ENCODE measurements at places on chromosomes 12 and 14.

GRCh38 chr14:68225321-68225720 is 405.7 kb downstream of the RAD51B start:
- no peak for DNase-seq

GRCh38 chr12:42090899-42091298 is 53.8 kb downstream of the GXYLT1 start:
- DNase-seq, result no peak

DNA sequence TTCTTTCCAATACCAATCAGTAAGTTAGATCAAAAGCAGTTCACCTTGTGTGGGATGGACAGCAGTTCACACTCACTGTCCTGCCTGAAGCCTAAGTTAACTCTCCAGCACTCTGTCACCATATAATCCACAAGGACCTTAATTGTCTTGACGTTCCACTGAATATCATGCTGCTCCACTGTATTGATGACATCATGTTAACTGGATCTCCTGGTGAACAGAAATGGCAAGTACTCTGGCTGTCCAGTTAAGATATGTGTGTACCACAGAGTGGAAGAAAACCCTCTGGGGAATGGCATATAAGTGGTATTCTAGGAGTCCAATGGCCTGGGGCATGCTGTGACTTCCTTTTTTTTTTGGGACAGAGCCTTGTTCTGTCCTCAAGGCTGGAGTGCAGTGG is 16.2 kb downstream of the CDKL1 start:
- DNase-seq, result no peak

DNA sequence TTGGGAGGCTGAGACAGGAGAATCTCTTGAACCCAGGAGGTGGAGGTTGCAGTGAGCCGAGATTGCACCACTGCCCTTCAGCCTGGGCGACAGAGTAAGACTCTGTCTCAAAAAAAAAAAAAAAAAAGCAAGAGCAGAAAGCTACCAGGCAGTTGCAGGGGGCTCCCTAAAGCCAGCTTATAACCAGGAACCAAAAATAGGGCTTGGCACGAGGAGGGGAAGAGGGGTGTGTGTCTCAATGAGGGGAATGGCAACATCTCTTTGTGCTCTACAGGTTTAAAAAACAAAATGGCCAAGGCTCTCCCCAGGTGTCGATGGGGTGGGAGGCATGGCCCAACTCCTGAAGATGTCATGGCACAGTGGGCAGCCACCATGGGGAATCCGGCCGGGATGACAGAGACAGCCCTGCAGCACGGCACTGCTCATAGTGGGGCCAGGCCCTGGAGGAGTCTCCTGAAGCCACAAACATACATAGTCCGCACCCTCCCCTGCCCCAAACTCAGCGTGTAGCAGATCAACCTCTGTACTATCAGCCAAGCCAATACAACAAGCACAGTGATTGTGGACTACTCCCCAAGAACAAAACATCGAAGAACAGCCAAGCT is 16.0 kb upstream of the EIF5 start:
- no peak for DNase-seq

GRCh38 chr12:113416091-113416754 is 6.0 kb upstream of the SDSL start:
- DNase-seq, result no peak

GRCh38 chr12:95633049-95633731 is 81.9 kb upstream of the USP44 start:
- DNase-seq, result no peak

GRCh38 chr12:106287364-106287763 is 15.2 kb upstream of the TCP11L2 start:
- no peak for DNase-seq

DNA sequence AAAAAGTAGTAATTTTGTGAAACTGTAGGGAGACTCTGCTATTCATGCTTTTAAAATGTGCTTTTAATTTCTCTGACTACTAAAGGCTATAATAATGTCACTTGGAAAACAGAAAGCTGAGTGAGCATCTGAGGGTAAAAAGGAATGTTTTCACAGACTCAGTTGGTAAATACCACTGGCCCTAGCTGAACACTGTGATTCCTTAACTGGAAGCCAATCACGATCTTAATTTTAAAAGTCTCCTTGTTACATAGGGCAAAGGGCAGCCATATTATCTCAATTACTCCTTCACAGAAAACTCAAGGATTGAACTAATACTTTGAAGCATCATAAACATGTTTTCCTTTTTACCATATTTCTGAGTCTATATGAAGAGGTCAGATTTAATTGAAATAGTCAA is 41.9 kb downstream of the PAWR start:
- no peak for DNase-seq

DNA sequence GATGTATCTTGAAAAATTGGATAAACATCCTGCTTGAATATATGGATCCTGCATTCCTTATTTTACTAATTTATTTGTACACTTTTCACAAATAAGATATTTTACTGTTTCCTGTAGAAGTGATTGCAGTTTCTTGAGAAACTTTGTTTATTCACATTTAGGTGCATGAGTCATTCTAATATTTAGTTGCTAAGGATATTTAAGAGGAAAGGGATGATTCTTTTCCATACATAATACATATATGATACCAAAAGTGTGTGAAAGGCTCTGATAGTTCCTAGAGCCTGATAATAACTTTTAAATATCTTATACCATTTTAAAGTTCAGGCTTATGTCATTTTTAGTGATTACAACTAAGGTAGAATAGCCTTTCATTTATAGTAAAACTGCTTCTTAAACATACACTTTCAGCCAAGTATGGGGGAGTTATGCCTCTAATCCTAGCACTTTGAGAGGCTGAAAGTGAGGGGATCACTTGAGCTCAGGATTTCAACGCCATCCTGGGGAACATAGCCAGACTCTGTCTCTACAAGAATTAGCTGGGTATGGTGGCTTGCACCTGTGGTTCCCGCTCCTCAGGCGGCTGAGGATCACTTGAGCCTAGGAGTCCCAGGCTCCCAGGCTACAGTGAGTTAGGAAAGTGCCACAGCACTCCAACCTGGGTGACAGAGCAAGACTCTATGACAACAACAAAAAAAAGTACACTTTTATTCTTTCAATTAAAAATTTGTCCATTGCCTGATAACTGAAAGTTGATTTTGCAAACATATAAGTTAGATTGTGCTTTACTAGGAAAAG is 262.6 kb upstream of the LRIG3 start:
- DNase-seq, result no peak

GRCh38 chr12:100156731-100157426 is 14.2 kb upstream of the BLTP3B start:
- DNase-seq, result no peak

GRCh38 chr12:6567112-6567670 is 900 bp downstream of the NOP2 start:
- no peak for DNase-seq

GRCh38 chr12:93876360-93876759 is 199.2 kb downstream of the CRADD start:
- DNase-seq, result no peak

DNA sequence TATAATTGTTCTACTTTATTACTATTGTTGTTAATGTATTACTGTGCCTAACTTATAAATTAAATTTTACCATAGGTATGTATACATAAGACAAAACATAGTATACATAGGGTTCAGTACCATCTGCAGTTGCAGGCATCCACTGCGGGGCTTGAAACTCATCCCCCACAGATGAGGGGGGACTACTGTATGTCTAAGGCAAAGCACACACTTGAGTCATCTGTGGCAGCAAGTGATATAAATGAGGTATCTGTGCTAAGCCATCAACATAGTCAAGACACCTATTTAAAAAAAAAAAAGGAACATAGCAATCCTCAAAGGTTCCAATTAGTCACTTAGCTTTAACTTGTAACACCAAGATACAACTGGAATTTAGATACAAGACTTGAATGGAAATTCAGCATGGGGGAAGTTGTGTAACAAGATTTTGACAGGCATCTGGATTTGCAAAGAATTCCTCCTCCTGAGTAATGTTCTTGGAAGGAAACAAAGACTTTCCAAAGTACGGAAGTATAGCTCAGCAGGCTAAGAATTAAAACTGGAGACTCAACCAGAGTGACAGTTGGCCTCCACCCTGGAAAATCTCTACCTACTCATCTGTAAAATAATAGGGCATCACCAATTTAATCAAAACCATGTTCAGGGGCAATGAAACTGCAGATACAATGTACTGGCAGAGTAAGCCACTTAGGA is 14.9 kb downstream of the DCAF5 start:
- DNase-seq, result no peak

DNA sequence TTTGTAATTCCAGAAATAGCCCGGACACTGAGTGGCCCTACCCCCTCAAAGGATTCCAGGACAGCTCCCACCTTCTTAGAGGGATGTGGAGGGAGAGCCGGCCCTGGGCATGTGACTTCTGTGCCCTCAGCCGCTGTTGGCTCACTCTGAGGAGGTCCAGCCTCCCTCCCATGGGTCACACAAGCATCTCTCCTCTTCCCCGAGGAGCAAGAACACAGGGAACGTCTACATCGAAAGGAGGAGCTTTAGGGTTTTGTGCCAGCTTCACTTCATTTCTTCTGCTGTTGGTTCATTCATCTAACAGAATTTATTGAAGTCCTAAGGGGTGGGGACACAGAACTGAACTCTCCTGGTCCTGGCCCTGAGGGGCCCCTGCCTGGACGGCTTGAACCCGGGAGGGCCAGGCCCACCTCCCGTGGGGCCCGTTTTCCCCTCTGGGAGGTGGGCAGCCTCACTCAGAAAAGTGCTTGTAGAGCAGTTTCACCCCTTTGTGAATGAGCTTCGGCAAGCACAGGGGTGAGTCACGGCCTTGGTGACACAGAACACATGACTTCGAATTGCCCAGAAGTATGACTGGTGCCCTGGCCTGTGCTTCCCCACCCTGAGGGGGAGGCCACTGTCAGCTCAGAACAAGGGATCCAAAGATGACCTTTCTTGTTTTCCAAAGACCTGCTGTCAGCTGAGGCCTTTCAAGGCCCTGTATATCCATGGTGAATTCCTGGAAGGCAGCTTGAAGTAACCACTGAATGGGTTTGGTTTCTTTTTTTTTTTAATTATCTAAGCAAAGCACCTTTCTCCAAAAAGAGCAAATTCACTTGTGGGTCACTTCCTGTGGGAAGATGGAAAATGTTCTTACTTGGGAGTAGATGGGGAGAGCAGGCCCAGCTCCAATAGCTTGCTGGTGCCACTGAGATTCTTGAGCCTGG is 39.2 kb downstream of the NFKBIA start:
- DNase-seq, result no peak

- no peak for DNase-seq
Observed at GRCh38 chr14:22466491-22466890, 122.5 kb downstream of the DAD1 start.

DNA sequence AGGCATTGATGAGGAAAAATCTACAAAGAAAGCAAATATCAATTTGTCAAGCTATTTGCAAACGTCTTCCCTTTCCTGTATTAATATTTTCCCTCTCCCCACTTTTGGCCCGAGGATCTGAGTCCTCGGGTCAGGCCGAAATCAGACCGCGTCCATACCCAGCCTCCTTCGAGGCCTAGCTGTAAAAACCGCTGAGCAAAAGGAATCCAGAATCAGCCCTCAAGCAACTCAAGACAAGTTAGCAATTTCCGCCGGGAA is 353 bp upstream of the MAPK1IP1L start:
- DNase-seq, result no peak

DNA sequence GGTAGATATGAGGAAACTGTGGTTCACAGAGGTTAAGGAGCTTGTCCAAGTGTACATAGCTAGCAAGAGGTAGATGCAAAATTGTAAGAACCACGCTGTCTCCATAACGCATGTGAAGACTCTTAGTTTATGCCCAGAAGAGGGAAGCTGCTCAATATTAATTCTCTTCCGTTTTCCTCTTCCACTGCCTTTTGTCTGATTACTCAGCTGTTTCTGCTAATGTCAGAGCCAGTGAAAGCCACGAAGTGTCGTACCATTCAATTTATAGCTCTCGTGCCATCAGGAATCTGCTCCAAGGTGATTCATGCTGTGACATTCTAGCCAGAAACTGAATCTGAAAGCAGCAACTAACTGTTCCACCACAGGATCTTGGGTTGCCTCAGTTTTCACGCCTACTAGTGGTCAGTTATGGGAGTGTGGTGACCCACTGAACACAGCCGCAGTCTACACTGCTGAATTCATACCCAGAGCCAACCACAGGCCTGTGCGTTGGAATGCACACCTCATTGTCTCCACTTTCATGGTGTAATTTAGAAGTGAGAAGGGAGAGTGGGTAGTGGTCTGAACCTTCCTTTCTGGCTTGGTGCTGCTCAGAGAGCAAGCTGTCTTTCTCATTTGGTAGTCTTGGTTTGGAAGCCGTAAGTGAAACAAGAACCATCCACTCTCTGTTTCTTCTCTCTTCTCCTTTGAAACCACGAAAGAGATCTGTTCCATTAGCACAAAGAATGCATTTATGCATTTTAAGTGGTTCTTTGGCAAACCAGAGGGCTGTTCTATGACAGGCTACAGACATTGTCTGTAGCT is 74.2 kb upstream of the NAP1L1 start:
- peak; percentile 38 for DNase-seq

DNA sequence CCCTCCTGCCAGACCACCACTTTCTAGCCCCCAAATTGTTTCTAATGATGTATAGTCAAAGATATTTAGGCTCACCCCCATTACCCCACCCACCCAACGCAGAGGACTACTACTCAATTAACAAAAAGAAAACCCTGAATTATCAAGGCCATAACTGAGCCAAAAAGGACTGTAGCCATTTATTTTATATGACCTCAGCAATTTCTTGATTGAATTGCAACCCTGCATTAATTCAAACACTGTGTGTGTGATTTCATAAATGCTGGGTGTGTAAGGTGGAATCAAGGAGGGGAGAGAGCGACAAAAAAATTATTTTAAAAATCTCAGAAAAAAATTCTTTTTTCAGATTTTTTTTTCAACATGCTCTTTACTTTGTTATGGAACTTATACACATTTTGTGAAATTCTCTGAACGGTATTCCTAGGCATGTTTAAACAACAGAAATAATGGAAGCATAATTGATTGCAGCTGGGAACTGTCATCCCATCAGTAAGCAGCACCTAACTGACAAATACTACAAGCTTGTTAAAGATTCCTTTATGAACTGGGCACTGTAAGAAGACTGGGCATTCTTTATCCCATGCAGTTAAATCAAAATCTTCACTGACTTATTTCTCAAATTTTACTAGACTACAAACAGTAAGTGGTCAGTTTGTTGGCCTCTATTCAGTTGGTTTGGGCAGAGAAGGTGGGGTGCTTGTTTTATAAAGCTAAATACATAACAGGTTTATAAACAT is 179.1 kb downstream of the SOX5 start:
- peak; percentile 6 for DNase-seq

GRCh38 chr12:124928095-124928911 is 13.9 kb upstream of the UBC start:
- DNase-seq, result peak; percentile 84

DNA sequence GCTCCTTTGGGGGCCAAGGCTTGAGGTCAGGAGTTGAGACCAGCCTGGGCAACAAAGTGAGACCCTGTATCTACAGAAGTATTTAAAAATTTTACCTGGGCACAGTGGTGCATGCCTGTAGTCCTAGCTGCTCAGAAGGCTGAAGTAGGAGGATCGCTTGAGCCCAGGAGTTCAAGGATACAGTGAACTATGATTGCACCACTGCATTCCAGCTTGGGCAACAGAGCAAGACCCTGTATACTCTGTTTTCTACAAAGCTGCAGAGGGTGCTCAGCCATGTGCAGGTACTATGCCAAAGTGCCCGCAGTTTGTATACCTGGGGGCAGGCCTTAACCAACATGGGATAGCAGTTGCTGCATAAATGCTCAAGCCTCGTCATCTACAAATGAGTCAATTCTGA is 26.8 kb upstream of the CDKL1 start:
- no peak for DNase-seq

All from SK-N-DZ (cell line).